ENCODE measurements at places on chromosomes 2 and 18.

DNA sequence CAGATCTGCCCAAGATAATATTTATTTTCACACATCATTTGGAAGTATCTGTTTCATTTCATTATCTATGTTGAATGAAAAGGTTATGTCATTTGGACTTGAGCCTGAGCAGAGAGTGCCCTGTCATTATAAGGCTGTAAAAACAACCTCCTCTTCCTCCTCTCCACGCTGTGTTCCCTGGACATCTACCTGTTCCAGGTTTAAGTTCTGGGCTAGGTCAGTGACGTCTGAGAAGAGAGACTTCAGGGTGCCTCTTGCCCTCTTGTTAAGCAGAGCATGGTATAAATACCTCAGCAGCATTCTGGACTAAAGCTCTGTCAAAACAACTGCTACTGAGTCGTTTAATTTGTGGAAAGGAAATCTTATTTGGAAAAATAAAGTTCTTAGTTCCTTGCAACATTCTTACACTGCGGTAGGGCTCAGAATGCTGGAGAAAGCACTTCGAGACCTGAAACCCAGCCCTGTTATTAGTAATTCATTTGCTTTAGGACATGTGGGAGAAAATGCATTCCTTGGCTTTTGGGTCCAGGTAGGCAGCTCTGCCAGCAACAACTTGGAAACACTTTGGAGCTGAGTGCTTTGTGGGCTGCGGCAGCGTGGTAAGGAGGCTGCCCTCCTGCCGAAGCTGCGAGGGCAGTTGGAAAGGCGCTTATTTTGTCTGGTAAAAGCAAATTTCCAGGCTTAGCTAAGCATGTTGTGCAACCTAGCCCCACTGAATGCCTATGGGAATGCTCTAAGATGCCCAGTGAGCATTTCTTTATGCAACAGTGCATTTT lies 91.8 kb upstream of the NEDD4L start:
- no peak for DNase-seq

DNA sequence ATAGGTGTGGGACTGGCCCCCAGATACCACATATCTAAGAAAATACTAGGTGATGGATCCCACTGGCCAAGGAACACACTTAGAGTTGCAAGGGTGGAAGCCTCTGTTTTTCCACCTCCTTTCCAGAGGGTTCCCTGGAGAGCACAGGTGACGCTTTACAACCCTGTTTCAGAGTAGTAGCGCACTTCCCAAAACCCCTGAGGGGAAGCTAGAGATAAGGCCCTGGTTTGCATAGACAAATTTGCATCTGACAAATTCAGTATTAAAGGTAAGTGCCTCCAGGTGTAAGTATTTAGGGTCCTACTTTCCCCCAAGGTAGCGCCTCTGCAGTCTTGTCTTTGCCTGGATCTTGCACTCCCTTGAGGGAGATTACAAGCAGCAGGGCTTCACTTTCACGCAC lies 474 bp upstream of the CERKL start:
- no peak for DNase-seq

- DNase-seq: no peak
Observed at GRCh38 chr2:3305431-3305830, 72.2 kb downstream of the EIPR1 start.

GRCh38 chr18:10270151-10270571 lies 184.3 kb upstream of the APCDD1 start:
- peak; percentile 17 for DNase-seq

Data from NCI-H2081 (cell line).